ENCODE measurements at places on chromosomes 11 and 22.

GRCh38 chr11:71452199-71453036 lies 585 bp upstream of the NADSYN1 start:
- DNase-seq: peak; percentile 79

DNA sequence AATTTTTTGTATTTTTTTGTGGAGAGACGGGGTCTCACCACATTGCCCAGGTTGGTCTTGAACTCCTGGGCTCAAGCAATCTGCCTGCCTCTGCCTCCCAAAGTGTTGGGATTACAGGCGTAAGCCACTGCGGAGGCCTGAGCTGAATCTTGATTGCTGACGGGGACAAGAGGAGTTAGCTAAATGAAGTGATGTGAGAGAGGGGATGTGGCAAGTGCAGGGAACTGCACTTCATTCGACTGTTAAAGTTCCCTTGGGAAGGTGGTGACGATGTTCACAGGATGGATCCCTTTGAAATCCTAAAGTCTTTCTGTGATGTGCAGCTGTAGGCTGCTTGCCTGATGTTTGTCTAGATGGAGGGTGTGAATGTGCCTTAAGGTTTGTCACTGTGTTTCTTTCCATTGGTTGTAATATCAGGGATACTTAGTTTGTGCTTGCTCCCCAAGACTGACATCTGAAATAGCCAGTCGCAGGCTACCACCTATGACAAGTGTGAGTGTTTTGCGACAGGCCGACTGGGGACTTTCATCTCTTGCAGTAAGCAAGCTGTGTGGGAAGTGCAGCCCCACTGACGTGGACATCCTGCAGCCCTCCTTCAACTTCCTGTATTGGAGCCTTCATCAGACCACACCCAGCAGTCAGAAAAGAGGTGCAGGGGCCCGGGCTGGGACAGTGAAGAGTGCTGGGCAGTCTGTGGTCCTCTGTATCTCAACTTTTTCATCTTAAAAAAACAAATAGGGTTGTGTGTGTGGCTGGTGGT lies 19.6 kb upstream of the CCDC134 start:
- DNase-seq: peak; percentile 81

GRCh38 chr22:46545086-46545792 lies 7.8 kb upstream of the CELSR1 start:
- peak; percentile 38 for DNase-seq

- DNase-seq: no peak
Measured at GRCh38 chr11:96278039-96278897, 64.7 kb downstream of the MAML2 start.

- no peak for DNase-seq
Measured at GRCh38 chr11:2202900-2203439, 31.4 kb upstream of the TH start.

DNA sequence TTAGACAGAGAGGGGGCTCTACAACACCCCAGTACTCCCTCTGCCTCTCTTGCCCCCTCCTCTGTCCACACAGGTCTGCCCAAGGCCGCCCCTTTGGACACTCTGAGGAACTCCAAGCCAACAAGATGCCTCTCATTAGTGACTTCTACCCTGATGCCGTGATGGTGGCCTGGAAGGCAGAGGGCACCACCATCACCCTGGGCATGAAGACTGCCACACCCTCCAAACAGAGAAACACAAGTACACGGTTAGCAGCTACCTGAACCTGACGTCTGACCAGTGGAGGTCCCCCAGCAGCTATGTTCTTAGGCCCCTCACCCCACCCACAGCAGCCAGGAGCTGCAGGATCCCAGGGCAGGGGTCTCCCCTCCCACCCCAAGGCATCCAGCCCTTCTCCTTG lies 125.1 kb downstream of the MED15 start:
- no peak for DNase-seq

- DNase-seq: no peak
Measured at GRCh38 chr11:66727282-66728037, 1.6 kb downstream of the SPTBN2 start.

DNA sequence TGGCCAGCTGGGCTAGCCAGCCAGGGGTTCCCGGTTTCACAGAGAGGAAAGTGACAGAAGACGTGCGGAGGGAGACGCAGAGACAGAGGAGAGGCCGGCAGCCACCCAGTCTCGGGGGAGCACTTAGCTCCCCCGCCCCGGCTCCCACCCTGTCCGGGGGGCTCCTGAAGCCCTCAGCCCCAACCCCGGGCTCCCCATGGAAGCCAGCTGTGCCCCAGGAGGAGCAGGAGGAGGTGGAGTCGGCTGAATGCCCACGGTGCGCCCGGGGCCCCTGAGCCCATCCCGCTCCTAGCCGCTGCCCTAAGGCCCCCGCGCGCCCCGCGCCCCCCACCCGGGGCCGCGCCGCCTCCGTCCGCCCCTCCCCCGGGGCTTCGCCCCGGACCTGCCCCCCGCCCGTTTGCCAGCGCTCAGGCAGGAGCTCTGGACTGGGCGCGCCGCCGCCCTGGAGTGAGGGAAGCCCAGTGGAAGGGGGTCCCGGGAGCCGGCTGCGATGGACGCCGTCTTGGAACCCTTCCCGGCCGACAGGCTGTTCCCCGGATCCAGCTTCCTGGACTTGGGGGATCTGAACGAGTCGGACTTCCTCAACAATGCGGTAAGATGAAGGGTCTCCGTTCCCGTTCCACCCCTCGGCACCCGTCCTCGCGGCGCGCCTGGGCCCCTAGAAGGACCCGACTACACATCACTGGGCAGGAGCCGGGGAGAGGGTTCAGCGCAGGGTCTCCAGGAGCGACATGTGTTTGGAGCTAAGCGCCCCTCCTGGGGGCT lies at the start of gene CREB3L1:
TSS of gene CREB3L1 (plus strand) at position 41 of the 765 bp plus-strand sequence. CDS start at position 491, 450 bp downstream.
- peak; percentile 82 for DNase-seq

DNA sequence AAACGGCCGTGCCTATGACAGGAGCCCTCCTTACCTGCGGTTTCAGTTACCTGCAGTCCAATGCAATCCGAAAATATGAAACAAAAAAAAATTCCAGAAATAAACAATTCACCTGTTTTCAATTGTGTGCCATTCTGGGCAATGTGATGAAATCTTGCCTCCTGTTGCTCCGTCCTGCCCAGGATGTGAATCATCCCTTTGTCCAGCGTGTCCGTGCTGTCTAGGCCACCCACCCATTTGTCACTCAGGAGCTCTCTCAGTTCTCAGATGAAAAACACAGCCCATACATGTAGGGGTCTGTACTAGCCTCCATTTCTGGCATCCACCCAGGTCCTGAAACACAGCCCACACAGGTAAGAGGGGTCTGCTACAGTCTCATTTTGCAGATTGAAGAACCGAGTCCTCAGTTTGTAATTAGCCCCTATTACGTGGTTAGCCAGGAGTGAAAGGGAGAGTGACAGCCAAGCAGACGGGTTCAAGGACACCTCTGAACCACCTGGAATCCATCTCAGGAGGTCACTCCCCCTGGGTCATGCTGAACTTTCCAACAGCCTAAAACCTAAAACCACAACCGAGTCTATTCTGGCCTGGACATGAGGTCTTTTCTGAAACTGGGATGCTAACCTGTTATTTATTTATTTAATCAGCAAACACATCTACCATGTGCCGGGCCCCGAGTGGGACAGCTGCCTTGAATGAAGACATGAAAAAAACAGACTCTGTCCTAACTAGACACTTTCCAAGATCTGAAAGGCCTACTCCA lies 317.2 kb downstream of the SHANK2 start:
- no peak for DNase-seq

DNA sequence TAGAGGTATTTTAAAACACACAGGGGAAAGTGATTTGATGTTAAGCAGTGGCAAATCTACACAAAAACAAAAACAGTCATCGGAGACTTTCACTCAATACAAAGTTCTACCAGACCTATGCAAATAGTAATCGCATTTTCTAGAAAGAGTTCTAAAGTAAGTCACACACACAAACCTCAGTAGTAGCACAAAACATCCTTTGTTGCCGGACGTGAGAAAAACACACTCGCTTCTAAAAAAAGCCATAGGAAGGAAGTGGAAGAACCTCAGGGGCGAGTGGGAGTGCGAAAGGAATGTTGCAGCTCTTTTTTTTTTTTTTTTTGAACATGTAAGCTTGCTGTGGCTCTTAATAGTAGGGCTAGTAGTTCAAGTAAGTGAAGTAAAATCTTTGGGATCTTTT lies 88.9 kb downstream of the MAML2 start:
- no peak for DNase-seq

GRCh38 chr11:128701086-128701485 lies 7.2 kb downstream of the FLI1 start:
- DNase-seq: no peak

GRCh38 chr22:43308060-43308830 lies 34.9 kb downstream of the SCUBE1 start:
- DNase-seq: no peak

GRCh38 chr11:125587480-125587879 lies 5.2 kb upstream of the STT3A start:
- no peak for DNase-seq

DNA sequence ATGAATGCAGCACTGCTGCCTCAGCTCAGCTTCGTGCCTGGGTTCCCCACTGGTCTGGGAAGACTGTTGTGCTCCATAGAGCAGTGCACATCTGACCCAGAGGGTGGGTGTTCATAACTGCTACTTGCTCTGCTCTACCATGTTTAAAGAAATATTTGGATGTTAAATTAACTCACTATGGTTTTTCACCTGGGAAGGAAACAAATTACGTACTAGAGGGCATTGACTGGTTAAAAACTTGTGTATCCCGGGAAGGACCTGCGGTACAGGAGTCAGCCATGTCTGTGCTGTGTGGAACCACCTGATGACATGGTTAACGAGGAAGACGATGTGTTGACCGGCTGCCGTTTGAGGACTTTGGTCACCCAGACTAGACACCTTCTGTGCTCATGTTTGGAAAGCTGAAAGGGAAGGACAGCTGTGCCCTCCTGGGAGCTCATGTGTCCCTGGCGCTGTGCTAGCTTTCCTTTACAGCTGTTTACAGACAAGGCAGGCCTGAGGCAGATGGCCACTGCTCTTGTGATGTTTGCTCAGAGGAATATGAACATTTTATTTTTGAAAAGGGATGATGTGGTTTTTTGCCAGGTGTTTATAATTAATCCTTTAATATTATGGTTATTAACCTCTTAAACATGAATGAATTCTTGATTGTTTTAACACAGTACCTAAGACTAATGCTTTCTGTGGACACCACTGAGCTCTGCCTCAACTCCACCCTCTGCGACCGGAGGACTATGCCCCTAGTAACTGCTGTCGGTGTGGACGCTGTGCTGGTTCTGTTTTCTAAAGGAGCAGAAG lies 14.3 kb upstream of the AIFM3 start:
- DNase-seq: peak; percentile 41

- DNase-seq: peak; percentile 63
Measured at GRCh38 chr22:42959576-42960509, 55.1 kb downstream of the PACSIN2 start.

GRCh38 chr11:488062-488461 lies 19.0 kb downstream of the RNH1 start:
- no peak for DNase-seq

GRCh38 chr11:61685617-61685967 lies 5.4 kb downstream of the DAGLA start:
- DNase-seq: no peak

DNA sequence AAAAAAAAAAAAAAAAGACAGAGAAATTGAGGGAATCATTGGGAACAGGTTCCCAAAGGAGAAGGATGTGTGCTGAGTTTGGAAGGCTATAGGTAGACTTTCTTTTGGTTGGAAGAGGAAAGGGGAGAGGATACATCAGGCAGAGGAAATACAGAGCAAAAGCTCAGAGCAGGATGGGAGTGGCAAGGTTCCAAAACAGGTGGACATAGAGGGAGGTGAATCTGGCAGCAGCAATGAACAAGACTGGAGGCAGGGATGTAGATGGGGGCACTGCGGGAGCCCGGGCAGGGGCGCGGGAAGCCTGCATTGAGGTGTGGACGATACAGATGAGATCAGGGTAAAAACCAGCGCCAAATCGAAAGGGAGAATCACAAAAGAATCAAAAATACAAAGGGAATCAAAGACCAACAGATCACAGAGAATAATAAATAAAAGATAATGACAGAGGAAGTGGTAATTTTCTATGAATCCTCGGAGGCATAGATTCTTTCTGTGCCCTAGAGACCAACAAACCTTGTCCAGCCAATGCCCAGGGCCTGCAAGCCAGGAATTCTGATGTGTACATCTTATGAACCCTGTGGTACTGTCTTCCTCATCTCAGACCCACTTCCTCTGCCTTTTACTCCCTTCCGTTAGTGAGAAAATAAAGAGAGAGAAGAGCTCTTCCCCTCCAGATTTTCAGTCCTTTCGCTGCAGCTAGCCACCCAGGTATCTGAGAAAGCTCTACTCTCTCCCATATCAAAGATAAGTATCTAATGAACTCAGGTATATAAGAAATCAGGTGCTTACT lies 70.3 kb downstream of the SLC1A2 start:
- DNase-seq: no peak

DNA sequence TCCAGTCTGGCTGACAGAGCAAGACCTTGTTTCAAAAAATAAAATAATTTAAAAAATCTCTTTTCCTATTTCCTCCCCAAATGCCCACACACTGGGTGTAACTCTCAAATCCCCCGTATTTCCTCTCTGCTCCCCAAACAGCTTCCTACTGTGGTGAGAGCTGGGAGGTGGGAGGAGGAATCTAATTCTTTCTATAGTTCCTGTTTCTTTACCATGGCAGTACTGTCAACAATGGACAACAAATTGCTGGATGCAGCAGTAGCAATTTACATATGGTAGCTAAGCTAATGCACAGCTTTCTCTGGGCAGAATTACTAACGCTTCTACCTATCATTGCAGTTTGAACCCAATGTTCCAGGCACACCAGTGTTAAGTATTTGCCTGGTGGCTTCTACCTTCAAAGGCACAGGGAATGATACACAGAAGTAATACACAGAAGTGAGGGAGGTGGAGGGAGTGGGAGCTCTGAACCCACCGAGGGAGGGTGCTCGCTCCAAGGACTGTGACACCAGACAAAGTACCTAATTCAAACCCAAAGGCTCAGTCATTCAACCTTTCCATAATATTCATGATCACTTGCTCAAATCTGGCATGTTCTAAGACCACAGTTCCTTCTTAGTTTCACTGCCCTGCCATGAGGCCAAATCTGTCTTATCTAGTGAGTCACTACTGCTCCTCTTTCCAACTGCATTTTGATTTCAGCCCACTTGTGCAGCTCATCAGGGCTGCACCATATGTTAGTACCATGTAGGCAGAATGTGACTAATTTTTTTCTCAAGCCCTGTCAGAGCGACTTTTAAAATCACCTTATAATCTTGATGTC lies 37.9 kb downstream of the CELF1 start:
- DNase-seq: no peak

- no peak for DNase-seq
Measured at GRCh38 chr11:95296621-95297025, 65.6 kb upstream of the SESN3 start.

GRCh38 chr11:47288066-47288465 lies 18.1 kb downstream of the MADD start:
- no peak for DNase-seq
